Small intestine (tissue), 16 donors: ENCODE measurements at places on chromosomes 6 and 20. TPM values are rescaled to one million over a fixed set of nuclear protein-coding genes. Genes with fewer than 3 reads are reported as not detected.

- no peak for DNase-seq
These were observed 1.5 kb downstream of the ZBTB46 start for GRCh38 chr20:63829603-63829944.

- no peak for DNase-seq
These were observed 75.1 kb downstream of the SLC2A10 start for GRCh38 chr20:46784436-46785127.

COL9A1 gene
- not detected for polyA plus RNA-seq

KIF25 gene
- polyA plus RNA-seq, result not detected

EYS gene
- not detected for polyA plus RNA-seq

AIF1 gene
- polyA plus RNA-seq, result 5.6 TPM

DNA sequence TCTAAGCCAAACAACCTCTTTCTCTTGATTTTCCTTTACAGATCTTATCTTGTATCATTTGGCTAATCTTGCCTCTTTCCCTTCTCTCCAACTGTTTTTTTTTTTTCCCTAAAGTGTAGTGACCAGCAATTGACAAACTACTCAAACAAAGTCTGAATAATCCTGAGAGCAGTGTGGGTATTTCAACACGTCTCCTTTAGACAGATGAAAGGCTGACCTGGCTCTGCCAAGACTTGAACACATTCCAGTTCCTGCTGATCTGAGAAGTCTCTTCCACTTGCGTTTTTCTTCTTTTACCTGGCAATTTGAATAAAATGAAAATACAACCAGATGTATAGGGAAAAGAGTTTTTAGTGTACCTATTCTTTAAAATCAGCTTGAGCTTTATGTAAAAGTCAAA is 168.4 kb downstream of the GJA10 start:
- no peak for DNase-seq

RNF144B gene
- polyA plus RNA-seq, result 3.6 TPM

DNA sequence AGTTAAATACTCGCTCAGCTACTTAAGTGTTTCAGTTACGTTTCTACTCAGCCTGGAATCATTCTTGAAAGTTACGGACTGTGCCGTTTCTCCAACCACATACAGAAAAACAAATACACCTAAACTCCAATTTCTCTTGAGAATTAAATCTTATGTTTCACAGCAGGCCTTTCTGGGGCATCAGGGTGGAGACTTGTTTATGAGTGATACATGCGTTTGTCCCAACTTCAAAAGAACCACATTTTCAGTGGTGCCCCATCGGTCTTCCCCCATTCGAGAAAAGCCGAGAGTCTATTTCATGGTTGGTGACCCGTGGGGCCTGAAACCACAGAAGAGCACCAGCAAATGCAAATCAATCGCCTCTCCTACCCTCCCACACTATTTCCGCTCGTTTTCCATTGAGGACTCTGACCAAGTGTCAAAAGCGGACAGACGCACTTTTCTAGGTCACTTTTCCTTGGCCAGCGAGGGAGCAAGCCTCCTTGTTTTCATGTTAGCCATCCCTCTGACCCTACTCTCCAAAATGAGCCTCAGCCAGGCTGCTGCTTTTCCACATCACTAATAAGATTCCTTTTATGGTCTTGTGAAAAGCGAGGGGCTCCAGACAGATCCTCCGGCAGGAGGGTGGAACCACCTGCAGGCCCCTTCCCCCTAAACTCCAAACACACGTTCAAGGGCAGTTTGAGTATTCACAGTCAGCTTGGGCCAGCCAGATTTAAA is 3.1 kb downstream of the JAG1 start:
- peak; percentile 20 for DNase-seq

DNA sequence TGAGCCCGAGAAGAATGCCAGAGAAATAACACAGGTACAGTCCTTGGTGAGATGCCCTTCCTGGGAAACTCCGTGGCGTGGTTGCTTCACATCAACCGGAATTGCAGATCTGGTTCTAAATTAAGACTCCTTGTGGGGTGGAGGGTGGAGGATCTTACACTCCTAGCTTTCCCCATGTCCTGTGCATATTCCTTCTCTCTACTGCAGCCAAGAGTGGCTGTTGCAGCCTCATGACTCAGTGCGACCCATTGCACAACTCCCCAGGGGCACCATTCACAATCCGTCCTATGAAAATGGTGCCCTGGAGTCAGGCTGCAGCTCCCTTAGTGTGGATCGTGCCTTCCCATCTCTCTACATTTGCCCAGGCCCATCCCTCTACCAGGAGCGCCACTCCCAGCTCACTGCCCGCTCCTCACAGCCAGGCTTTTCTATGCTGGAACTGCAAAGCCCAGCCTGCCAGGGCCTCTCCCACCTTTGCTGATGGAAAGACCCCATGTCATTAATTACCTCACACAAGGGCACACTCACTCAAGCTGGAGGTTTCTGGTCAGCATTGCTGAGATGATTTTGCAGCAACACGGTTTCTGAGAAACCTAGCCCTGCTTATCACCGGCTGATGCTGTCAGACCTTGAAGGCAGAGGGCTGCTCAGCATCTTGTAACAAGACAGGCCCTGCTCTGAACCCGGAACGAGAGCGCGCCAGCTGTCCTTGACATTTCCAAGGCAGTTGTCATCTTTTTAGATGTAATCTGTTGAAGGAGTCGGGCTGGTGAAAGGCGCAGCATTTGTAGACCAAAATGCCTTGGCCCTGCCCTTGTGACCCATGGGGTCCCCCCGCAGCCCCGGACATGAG is 39.7 kb downstream of the SIRPA start:
- DNase-seq, result no peak

DNA sequence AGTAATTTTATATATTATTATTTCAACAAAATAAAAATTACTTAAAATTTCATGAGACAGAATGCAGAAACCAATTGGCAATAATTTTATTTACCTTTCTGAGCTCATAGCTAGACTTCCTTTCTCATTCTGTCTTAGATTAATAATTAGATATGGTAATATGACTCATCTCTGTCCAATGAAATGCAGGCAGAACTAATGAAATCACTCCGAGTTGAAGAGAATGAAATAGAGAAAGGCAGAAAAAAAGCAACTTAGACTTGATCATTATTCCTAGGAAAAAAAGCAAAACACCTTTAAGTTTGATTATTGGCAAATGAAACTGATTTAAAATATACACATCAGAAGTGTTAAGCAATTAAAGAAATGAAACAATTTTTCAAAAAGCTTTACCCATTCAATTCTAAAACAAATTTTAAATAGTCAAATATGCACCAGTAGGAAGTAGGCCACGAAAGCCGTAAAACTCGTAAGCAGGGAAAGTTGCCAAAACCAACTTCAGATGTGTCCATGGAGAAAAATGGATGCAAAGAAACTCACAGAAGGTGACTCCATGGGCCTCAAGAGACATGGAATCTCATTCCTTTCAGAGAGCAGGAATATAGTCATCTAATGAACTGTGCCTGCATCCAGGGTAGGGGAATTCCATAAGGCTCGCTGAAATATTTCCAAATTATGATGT is 293.8 kb upstream of the RGS17 start:
- no peak for DNase-seq

BLOC1S5 gene
- 14.2 TPM for polyA plus RNA-seq

- peak; percentile 64 for DNase-seq
These were observed 150.8 kb downstream of the ZMYND8 start for GRCh38 chr20:47205577-47206123.

ADGRB3 gene
- polyA plus RNA-seq, result 1.6 TPM

DNA sequence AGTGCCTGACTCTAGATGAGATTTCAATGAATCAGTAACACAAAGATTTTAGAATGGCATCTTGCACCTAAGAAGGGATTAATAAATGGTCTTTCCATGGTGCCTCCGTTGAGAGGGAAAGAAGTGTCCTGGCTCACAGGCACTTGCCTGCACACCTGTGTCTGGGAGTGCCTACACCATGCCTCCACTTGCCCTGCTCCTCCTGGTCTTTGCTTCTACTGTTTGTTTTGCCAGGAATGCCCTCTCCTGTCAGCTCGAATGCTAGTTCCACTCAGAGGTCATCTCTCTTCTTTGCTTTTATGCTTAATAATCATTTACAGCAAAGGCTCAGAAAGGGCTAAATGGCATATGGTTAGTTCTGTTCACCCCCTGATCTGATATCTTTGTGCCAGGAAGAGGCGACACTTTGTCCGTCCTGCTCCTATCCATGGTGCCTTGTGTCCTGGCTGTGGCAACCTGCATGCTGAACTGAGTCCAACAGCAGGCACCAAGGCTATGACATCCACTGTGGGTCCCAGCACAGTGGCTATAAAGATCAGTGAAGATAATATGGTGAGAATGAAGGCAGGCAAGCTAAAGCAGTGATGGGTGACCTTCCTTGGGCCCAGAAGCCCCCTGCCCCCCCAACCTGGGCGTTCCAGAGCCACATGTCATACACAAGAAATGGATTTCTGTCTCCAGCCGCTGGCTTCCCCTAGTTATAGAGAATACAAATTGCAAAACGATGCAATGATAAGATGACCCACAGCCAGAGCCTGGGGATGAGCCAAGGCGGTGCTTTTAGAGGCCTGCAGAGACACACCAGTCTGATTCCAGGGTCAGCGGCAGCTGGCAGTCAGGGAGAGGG is 1.4 kb downstream of the C6orf132 start:
- peak; percentile 53 for DNase-seq

GRCh38 chr20:15487030-15487429 is 1086.2 kb downstream of the KIF16B start:
- DNase-seq, result no peak

DNA sequence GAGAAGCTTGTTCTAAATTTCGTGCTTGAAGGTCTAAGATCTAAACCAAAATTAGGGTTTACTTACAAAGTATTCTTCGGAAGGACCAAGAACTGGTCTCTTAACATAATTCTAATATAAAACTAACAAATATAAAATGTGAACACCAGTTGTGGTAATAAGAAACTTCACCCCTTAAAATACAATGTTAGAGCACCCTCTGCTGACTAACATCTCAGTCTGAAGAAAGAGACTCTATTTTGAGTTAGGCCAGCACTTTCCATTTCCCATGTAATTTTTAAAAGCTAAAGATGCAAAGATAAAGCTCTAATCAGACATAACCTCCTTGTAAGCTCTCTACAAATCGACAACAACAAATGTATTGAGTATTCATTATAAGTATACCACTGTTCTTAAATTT is 24.6 kb downstream of the ATG5 start:
- DNase-seq, result peak; percentile 40

DNA sequence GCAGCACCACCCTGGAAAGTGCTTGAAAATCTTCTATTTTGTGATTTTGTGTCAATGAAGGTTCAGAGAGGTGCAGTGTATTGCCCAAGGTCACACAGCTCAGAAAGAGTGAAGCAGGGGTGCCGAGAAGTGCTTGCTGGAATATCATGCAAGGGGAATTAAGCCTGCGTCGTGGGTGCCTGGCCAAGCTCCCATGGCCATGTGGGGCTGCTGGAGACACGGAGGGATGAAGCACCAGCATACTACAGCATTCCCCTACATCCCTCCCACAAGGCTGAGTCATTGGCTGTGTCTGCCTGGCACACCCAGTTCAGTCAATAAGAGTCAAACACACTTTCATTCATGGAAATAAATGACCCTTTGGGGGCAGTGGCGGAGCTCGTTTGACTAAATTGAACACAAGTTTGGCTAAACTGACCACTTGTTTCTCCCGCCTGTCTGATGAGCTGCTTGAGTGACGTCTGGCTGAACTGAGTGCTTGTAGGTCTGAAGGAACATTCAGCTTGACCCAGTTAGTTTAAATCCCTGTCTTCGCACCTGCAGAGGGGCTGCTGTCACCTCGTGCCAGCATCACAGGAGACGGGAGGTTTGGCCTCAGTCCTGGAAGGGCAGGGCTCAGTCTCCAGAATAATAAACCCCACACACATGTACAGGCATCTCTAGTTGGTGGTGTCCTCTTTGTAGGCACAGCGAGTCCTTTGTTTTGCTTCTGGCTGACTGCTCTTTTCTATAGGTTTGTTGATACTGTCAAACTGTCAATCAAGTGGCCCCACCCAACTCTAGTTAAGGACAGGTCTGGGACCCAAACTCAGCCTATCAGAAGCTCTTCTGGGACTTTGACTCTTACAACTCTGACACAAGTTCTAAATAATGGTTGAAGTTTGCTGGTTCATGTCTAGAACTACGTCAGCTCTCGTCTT is 8.4 kb upstream of the TGM2 start:
- peak; percentile 20 for DNase-seq

DNA sequence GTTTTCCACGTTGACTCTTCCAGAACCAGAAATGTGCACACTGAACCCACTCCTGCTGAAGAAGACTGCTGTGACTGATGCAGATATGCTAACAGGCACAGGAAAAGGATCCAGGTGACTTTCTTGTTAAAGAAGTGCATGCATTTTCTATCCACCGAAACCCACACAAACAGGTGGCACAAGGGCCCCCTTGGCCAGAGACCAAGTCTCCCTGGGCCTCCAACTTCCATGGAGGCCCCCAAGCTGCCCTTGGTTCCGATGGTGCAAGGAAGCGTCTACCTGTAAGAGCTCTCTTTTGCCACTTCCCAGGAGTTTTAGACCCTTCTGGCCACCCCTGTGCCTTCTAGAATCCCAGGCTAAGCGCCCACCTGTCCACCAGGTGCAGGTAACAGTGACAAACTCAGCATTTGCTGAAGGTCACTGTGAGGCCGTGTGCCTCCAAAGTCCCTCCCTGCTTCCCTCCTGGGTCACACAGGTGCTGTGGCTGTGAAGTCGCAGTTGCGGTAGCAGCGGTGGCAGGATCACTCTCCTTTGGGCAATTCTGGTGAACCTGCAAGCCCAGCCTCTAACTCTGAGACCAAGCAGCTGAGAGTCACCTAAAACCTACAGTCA is 134.8 kb downstream of the PXDC1 start:
- no peak for DNase-seq

DNA sequence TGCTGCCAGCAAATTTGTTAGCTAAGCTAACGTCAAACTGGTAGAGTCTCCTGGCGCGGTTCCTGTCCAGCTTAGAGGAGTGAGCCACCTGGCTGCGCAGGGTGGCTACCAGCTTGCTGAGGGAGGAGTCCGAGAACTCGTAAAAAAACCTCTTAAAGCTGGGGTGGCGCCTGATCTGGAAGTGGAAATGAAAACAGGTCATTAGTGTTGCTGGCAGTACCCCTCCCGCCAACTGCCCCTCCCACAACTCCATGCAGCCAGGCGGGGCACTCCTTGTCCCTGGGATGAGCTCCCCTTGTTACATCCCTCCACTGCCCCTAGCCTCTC is 17.3 kb downstream of the BNIP5 start:
- peak; percentile 79 for DNase-seq

- no peak for DNase-seq
These were observed 67.9 kb downstream of the LPA start for GRCh38 chr6:160595838-160596832.

GRCh38 chr20:4130404-4131189 is 115.2 kb upstream of the RNF24 start:
- no peak for DNase-seq

GRCh38 chr6:20092071-20092566 is 120.2 kb downstream of the MBOAT1 start:
- peak; percentile 60 for DNase-seq

- DNase-seq, result no peak
These were observed 40.8 kb upstream of the MAN1A1 start for GRCh38 chr6:119390247-119390793.

DNA sequence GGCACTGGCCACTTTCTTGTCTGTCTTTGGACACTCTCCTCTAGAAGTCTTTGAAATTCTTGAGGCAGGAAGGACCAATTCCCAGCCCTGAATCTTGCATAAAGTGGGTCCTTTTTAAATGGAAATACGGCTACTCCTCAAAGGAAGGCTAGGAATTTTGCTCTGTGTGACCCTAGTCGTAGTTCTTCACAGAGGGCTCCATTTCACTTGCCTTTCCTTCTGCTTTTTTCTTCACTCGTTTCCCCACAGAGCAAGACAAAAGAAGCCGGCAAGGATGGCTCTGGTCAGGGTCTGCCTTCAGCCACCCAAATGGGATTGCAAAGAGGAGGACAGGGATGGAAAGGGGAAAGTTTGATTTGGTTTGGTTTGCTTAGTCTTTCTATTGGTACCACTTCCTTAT is 25.8 kb downstream of the HLA-E start:
- no peak for DNase-seq

- no peak for DNase-seq
These were observed 12.5 kb upstream of the TMEM242 start for GRCh38 chr6:157335829-157336228.

PROKR2 gene
- not detected for polyA plus RNA-seq
